ENCODE measurements at places on chromosomes 5 and 9.
A peak's percentile ranks its signal among the peaks of the same experiment; 100 is the strongest.

DNA sequence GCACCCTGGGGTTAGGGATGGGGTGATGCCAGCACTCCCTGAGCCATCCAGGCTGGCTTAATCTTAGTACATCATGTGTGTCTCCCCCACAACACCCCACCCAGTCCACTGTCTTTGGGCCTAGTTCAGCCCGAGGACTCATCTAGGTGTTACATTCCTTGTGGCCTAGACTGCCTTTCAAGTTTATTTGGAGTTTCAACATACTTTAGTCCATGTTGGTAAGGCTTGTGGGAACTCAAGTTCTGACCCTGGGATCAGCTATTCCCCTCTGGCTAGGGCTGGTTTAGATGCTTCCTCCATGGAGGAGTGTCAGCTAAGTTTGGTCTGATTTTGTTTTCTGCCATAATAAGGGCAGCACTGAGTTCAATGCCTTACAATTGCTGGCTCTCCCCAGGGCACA lies 302.4 kb downstream of the SMARCA2 start:
- DNase-seq = no peak
- H3K4me3 ChIP-seq = no peak overlapping the region
- no peak overlapping the region for H3K27ac ChIP-seq
- H3K27me3 ChIP-seq = no peaks in the 10 kb centered on the region

GRCh38 chr9:127200106-127200862 lies 64.3 kb upstream of the GARNL3 start:
- no peaks in the 10 kb centered on the region for H3K36me3 ChIP-seq
- H3K4me1 ChIP-seq = peaks cover 11% of the 10 kb centered on the region
- no peak overlapping the region for H3K4me3 ChIP-seq
- H3K27ac ChIP-seq = no peak overlapping the region
- no peaks in the 10 kb centered on the region for H3K27me3 ChIP-seq

GRCh38 chr5:28927559-28928326 lies 1889.4 kb upstream of the CDH9 start:
- no peak overlapping the region for H3K27ac ChIP-seq
- H3K27me3 ChIP-seq = no peaks in the 10 kb centered on the region
- DNase-seq = no peak
- no peaks in the 10 kb centered on the region for H3K36me3 ChIP-seq
- no peaks in the 10 kb centered on the region for H3K4me1 ChIP-seq

DNA sequence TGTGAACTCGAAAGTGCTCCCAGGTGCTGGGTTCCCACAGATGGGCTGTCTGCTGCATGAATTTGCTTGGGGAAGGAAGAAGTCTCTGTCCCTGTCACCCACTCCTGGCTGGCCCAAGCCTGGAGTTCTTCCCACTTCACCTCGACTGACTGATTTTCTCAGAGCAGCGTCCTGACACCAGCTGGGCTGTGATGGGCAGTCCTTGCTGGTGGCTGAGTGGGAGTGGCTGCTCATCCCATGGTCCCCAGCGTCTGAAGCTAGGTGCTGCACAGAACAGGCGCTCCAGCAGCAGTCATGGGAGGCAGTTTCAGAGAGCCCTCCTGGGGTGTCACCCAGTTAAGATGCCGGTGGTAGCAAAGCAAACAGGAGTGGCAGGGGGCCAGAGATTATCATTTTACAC lies 10.1 kb upstream of the NEURL1B start:
- no peaks in the 10 kb centered on the region for H3K36me3 ChIP-seq
- H3K27ac ChIP-seq = no peak overlapping the region
- no peaks in the 10 kb centered on the region for H3K4me1 ChIP-seq

- H3K27me3 ChIP-seq = no peaks in the 10 kb centered on the region
- no peak overlapping the region for H3K4me3 ChIP-seq
- H3K27ac ChIP-seq = no peak overlapping the region
- DNase-seq = no peak
- no peaks in the 10 kb centered on the region for H3K4me1 ChIP-seq
- no peaks in the 10 kb centered on the region for H3K36me3 ChIP-seq
Observed at GRCh38 chr5:100595152-100595811, 60.1 kb downstream of the FAM174A start.

DNA sequence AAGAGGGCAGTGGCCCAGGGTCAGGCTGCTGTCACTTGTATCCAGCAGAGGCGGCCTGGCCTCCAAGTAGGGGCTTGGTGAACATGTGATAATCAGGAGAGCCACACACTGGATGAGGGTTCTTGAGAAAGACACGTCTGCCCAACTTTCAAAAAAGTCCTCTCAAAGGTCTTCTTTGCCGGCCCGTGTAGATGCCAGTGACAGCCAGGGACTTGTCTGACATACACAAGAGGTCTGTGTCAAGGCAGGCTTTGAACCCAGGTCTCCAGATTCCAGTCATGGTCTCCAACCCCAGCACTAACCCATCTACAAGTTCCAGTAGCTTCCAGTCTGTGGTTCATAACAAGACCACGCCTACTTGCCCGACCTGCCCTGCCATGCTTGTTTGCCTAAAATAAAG lies 7.9 kb upstream of the AMBP start:
- no peaks in the 10 kb centered on the region for H3K27me3 ChIP-seq
- no peaks in the 10 kb centered on the region for H3K36me3 ChIP-seq
- H3K4me1 ChIP-seq = no peaks in the 10 kb centered on the region
- H3K27ac ChIP-seq = no peak overlapping the region

- H3K4me3 ChIP-seq = no peak overlapping the region
- peaks cover 2% of the 10 kb centered on the region for H3K36me3 ChIP-seq
- no peaks in the 10 kb centered on the region for H3K4me1 ChIP-seq
- H3K27me3 ChIP-seq = no peaks in the 10 kb centered on the region
- H3K27ac ChIP-seq = no peak overlapping the region
Observed at GRCh38 chr5:103013933-103014552, 105.9 kb downstream of the GIN1 start.

GRCh38 chr9:95610006-95610785 lies 93.4 kb upstream of the PTCH1 start:
- no peak for DNase-seq
- no peaks in the 10 kb centered on the region for H3K4me1 ChIP-seq
- no peak overlapping the region for H3K27ac ChIP-seq
- H3K36me3 ChIP-seq = no peaks in the 10 kb centered on the region
- H3K27me3 ChIP-seq = no peaks in the 10 kb centered on the region
- no peak overlapping the region for H3K4me3 ChIP-seq

GRCh38 chr9:131899296-131900228 lies 159.7 kb upstream of the RAPGEF1 start:
- no peaks in the 10 kb centered on the region for H3K36me3 ChIP-seq
- H3K27ac ChIP-seq = no peak overlapping the region
- H3K4me1 ChIP-seq = no peaks in the 10 kb centered on the region
- DNase-seq = no peak
- H3K27me3 ChIP-seq = no peaks in the 10 kb centered on the region
- no peak overlapping the region for H3K4me3 ChIP-seq

DNA sequence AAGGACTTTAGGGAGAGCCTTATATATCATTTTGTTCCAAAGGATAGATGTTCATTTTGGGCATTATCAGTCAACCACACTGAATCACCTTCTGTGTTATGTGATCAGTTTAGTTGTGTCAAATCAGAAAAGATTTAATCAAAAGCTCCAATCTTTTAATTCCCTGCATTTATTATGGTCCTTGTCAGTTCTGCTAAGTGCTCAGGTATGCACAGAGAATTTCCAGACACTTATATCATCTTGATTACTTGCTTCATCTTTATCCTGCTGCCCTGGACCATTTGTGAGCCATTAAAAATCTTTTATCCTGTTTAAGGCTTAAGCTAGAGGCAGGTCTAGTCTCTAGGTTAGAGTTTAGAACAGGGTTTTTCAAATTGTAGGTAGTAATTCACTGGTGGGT lies 179.1 kb downstream of the CWC27 start:
- no peaks in the 10 kb centered on the region for H3K27me3 ChIP-seq
- no peaks in the 10 kb centered on the region for H3K36me3 ChIP-seq
- H3K4me1 ChIP-seq = no peaks in the 10 kb centered on the region
- no peak overlapping the region for H3K4me3 ChIP-seq

DNA sequence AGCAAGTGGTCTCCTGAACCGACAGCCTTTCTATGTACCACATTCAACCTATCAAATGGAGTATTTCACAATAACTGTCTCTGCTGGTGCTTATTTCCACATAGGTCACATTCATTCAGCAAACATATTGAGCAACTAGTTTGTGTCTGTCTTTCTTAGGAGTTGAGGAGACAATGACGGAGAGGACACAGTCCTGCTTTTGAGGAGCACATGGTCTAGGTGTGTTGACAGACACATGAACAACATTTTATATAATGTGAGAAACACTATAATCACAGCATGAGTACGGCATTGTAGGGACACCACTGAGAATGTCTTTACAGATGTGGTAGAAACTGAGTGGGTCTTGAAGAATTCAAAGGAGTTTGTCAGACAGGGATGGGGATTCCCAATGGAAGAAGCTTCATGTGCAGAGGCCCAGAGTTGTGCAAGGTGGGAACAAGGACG lies 28.5 kb downstream of the NFIL3 start:
- no peaks in the 10 kb centered on the region for H3K36me3 ChIP-seq
- no peaks in the 10 kb centered on the region for H3K4me1 ChIP-seq
- no peaks in the 10 kb centered on the region for H3K27me3 ChIP-seq
- H3K27ac ChIP-seq = no peak overlapping the region
- no peak overlapping the region for H3K4me3 ChIP-seq

- no peak overlapping the region for H3K4me3 ChIP-seq
- no peak overlapping the region for H3K27ac ChIP-seq
- no peaks in the 10 kb centered on the region for H3K27me3 ChIP-seq
- H3K36me3 ChIP-seq = no peaks in the 10 kb centered on the region
Observed at GRCh38 chr5:83396662-83397061, 74.9 kb upstream of the VCAN start.

- no peak overlapping the region for H3K27ac ChIP-seq
- DNase-seq = no peak
- no peaks in the 10 kb centered on the region for H3K27me3 ChIP-seq
- no peaks in the 10 kb centered on the region for H3K4me1 ChIP-seq
- no peaks in the 10 kb centered on the region for H3K36me3 ChIP-seq
Observed at GRCh38 chr5:54276048-54276447, 34.3 kb downstream of the ARL15 start.

GRCh38 chr9:111300140-111300735 lies 29.8 kb downstream of the OR2K2 start:
- no peak overlapping the region for H3K4me3 ChIP-seq
- H3K27me3 ChIP-seq = no peaks in the 10 kb centered on the region

- H3K36me3 ChIP-seq = peaks cover 11% of the 10 kb centered on the region
- H3K4me1 ChIP-seq = peaks cover 66% of the 10 kb centered on the region
- H3K4me3 ChIP-seq = peak overlapping the region; percentile 75
- peak; percentile 83 for DNase-seq
- peak overlapping the region; percentile 86 for H3K27ac ChIP-seq
Observed at GRCh38 chr5:72848474-72849428, 32.3 kb downstream of the TNPO1 start.

DNA sequence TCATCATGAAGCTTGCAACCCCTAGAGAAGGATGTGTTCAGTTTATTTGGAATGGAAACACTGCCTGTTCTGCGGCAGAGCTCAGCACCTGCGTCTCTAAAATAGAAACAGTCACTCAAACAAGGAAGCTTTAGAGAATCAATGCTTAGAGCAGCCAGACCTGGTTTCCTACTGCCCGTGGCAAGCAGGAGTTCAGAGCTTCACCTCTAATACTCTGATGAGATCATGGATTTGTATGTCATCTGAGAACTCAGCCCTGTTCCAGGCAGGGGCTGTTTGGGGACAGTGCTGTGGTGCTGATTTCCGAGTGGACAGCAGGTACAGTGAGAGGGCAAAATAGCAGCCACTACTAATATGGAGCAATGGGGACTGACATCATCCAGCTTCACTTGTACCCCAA lies 236.0 kb upstream of the IRX1 start:
- no peak overlapping the region for H3K4me3 ChIP-seq
- no peak for DNase-seq
- H3K36me3 ChIP-seq = no peaks in the 10 kb centered on the region
- H3K27ac ChIP-seq = no peak overlapping the region
- no peaks in the 10 kb centered on the region for H3K27me3 ChIP-seq

Data from upper lobe of right lung (tissue), 1 donor.